ENCODE measurements at places on chromosomes 5 and 9. TPM values are rescaled to one million over a fixed set of nuclear protein-coding genes. Genes with fewer than 3 reads are reported as not detected.
A peak's percentile ranks its signal among the peaks of the same experiment; 100 is the strongest.

GRCh38 chr5:178396796-178397720 lies 164.5 kb upstream of the PHYKPL start:
- H3K36me3 ChIP-seq = no peaks in the 10 kb centered on the region
- peaks cover 4% of the 10 kb centered on the region for H3K4me1 ChIP-seq
- H3K4me3 ChIP-seq = peak overlapping the region; percentile 22
- H3K27ac ChIP-seq = peak overlapping the region; percentile 74
- no peaks in the 10 kb centered on the region for H3K27me3 ChIP-seq
- DNase-seq = peak; percentile 76

- no peaks in the 10 kb centered on the region for H3K36me3 ChIP-seq
- no peak for DNase-seq
- H3K27ac ChIP-seq = no peak overlapping the region
- H3K27me3 ChIP-seq = no peaks in the 10 kb centered on the region
- no peak overlapping the region for H3K4me3 ChIP-seq
Measured at GRCh38 chr9:16450578-16450977, 419.9 kb downstream of the BNC2 start.

GRCh38 chr9:79559495-79560181 lies 12.1 kb upstream of the TLE4 start:
- H3K36me3 ChIP-seq = no peaks in the 10 kb centered on the region
- H3K4me3 ChIP-seq = no peak overlapping the region
- H3K27me3 ChIP-seq = no peaks in the 10 kb centered on the region
- H3K27ac ChIP-seq = no peak overlapping the region
- DNase-seq = no peak

- peaks cover 25% of the 10 kb centered on the region for H3K4me1 ChIP-seq
- H3K27ac ChIP-seq = peak overlapping the region; percentile 88
- H3K27me3 ChIP-seq = no peaks in the 10 kb centered on the region
- H3K36me3 ChIP-seq = peaks cover 19% of the 10 kb centered on the region
- H3K4me3 ChIP-seq = peak overlapping the region; percentile 82
Measured at GRCh38 chr5:90528601-90529193, 687 bp downstream of the LYSMD3 start.

DNA sequence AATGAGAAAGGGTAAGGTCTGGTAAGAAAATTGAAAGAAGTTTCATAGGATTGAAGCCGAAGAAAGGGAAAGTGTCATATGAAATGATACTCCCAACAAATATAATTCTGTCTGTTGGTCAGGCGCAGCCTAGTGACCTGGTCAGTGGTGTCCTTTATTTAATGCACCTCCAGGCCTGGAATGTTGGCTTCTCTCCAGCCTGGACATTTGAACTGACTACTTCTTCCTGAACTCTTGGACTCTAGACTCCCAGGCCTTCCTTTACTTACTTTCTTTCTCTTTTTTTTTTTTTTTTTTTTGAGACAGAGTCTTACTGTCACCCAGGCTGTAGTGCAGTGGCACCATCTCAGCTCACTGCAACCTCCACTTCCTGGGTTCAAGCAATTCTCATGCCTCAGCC lies 1381.5 kb upstream of the WWC1 start:
- H3K36me3 ChIP-seq = no peaks in the 10 kb centered on the region
- H3K27ac ChIP-seq = no peak overlapping the region
- H3K4me3 ChIP-seq = no peak overlapping the region
- no peak for DNase-seq
- H3K27me3 ChIP-seq = no peaks in the 10 kb centered on the region

- H3K27me3 ChIP-seq = no peaks in the 10 kb centered on the region
- H3K4me1 ChIP-seq = no peaks in the 10 kb centered on the region
- DNase-seq = no peak
- no peak overlapping the region for H3K4me3 ChIP-seq
- no peaks in the 10 kb centered on the region for H3K36me3 ChIP-seq
Measured at GRCh38 chr5:50694027-50694590, 27.7 kb downstream of the PARP8 start.

- no peaks in the 10 kb centered on the region for H3K36me3 ChIP-seq
- no peaks in the 10 kb centered on the region for H3K27me3 ChIP-seq
- H3K27ac ChIP-seq = no peak overlapping the region
- no peak for DNase-seq
- H3K4me3 ChIP-seq = no peak overlapping the region
Measured at GRCh38 chr9:72858089-72858912, 94.6 kb downstream of the ALDH1A1 start.

GRCh38 chr9:113403646-113404045 lies 2.6 kb upstream of the ALAD start:
- no peak overlapping the region for H3K4me3 ChIP-seq
- H3K27me3 ChIP-seq = no peaks in the 10 kb centered on the region
- no peak for DNase-seq
- no peak overlapping the region for H3K27ac ChIP-seq
- H3K4me1 ChIP-seq = peaks cover 11% of the 10 kb centered on the region
- peaks cover 18% of the 10 kb centered on the region for H3K36me3 ChIP-seq

GRCh38 chr9:111610845-111611244 lies 11.4 kb upstream of the PTGR1 start:
- no peaks in the 10 kb centered on the region for H3K27me3 ChIP-seq
- DNase-seq = no peak
- H3K27ac ChIP-seq = no peak overlapping the region
- H3K36me3 ChIP-seq = no peaks in the 10 kb centered on the region
- H3K4me3 ChIP-seq = no peak overlapping the region

- no peak for DNase-seq
- no peak overlapping the region for H3K4me3 ChIP-seq
- H3K27ac ChIP-seq = no peak overlapping the region
- H3K4me1 ChIP-seq = no peaks in the 10 kb centered on the region
- H3K36me3 ChIP-seq = no peaks in the 10 kb centered on the region
- H3K27me3 ChIP-seq = no peaks in the 10 kb centered on the region
Measured at GRCh38 chr9:117156771-117157535, 257.9 kb downstream of the ASTN2 start.

- H3K36me3 ChIP-seq = no peaks in the 10 kb centered on the region
- no peaks in the 10 kb centered on the region for H3K4me1 ChIP-seq
- no peak overlapping the region for H3K27ac ChIP-seq
- no peak overlapping the region for H3K4me3 ChIP-seq
Measured at GRCh38 chr5:176514244-176514950, 22.8 kb downstream of the RNF44 start.

GRCh38 chr9:121398374-121398773 lies 28.3 kb upstream of the STOM start:
- peaks cover 4% of the 10 kb centered on the region for H3K4me1 ChIP-seq
- no peak overlapping the region for H3K4me3 ChIP-seq
- no peaks in the 10 kb centered on the region for H3K36me3 ChIP-seq
- no peak overlapping the region for H3K27ac ChIP-seq

GRCh38 chr9:565528-565927 lies 276.0 kb upstream of the DMRT1 start:
- no peaks in the 10 kb centered on the region for H3K36me3 ChIP-seq
- DNase-seq = no peak
- no peak overlapping the region for H3K4me3 ChIP-seq
- H3K4me1 ChIP-seq = no peaks in the 10 kb centered on the region

DNA sequence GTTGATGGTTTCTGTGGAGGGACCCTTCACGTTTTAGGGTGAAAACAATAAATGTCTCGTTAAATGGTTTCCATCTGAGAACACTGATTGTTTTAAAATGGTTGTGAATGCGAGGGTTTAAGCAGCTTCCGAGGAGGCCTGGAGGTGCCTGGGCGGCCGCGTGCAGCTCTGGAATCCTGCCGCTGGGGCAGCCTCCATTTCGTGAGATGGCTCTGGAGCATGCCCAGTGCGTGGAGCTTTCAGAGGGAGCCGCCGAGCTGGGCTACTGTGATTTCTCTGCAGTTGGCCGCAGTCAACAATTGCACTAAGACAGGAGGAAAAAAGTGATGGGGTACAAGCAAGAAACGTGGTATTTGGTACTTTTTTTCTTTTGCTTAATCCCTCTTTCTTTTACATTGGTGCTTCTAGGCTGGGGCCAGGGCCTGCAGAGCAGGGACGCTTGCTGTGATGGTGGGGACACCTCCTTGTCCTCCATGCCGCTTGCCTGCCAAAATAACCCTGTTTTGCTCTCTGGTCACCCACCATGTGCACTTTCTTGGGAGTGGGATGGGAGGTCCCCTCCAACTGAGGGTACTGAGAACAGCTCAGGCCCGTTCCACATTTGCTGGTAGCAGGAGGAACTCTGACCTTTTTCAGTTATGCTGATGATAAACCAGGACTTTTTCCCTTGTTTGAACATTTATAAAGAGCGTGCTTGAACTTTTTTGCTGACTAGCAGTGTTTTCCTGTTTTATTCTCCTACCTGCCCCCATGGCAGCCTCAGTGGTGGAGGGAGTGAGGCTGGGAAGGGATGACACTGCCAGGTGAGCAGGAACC lies 47.1 kb downstream of the EHMT1 start:
- H3K36me3 ChIP-seq = no peaks in the 10 kb centered on the region
- peaks cover 11% of the 10 kb centered on the region for H3K4me1 ChIP-seq
- H3K27ac ChIP-seq = no peak overlapping the region
- no peak overlapping the region for H3K4me3 ChIP-seq

DNA sequence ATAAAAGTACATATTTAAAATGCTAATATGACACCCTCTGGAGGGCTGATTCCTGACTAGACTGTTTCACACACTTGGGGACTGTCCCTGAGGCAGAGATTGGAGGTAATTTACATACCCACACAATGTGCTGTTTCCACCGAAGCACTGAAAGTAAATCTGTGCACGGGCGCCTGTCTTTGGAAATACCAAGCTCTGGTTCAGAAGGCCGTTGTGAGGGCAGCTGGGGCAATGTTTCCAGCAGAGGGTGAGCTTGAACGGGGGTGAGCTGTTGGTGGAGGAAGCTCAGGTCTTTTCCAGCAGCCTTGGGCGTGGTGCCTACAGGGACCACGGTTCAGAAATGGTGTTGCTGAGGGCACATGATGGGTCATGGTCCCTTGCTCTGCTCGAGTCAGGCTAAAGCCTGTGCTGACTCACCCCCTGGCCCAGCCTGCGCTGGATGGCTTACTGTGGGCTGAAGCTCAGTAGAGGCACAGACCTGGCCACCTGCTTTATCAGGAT lies 25.8 kb upstream of the HMCN2 start:
- H3K36me3 ChIP-seq = no peaks in the 10 kb centered on the region
- peaks cover 3% of the 10 kb centered on the region for H3K4me1 ChIP-seq
- H3K27me3 ChIP-seq = no peaks in the 10 kb centered on the region
- H3K4me3 ChIP-seq = no peak overlapping the region
- H3K27ac ChIP-seq = no peak overlapping the region
- DNase-seq = no peak

GRCh38 chr5:38362713-38363112 lies 104.4 kb downstream of the EGFLAM start:
- no peaks in the 10 kb centered on the region for H3K4me1 ChIP-seq
- no peak for DNase-seq
- H3K27ac ChIP-seq = no peak overlapping the region
- no peaks in the 10 kb centered on the region for H3K36me3 ChIP-seq
- peaks cover 3% of the 10 kb centered on the region for H3K27me3 ChIP-seq

DNA sequence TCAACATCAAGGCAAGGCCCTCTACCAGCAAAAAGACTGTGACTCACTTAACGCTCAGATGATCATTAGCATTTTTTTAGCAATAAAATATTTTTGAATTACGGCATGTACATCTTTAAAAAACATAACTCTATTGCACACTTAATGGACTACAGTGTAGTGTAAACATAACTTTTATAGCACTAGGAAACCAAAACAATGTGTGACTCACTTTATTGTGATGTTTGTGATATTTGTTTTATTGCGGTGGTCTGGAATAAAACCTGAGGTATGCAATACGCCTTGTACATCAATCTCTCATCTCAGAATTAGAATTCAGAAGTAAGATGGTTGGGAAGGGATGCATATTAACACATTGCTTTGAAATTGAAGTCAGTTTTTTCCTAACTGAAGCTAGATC lies 106.9 kb upstream of the PTCH1 start:
- no peaks in the 10 kb centered on the region for H3K36me3 ChIP-seq
- H3K4me3 ChIP-seq = no peak overlapping the region
- DNase-seq = no peak
- H3K27me3 ChIP-seq = no peaks in the 10 kb centered on the region
- no peaks in the 10 kb centered on the region for H3K4me1 ChIP-seq

- no peak overlapping the region for H3K27ac ChIP-seq
- no peaks in the 10 kb centered on the region for H3K36me3 ChIP-seq
Measured at GRCh38 chr9:89015336-89015735, 24.1 kb downstream of the S1PR3 start.

IL3 gene
- not detected for total RNA-seq

ZCCHC9 gene
- 28.6 TPM for total RNA-seq

RNF183 gene
- not detected for total RNA-seq

SLC44A1 gene
- total RNA-seq = 9.6 TPM

F2RL2 gene
- not detected for total RNA-seq

MAMDC4 gene
- total RNA-seq = 4.7 TPM

NR5A1 gene
- not detected for total RNA-seq

NPDC1 gene
- 22.9 TPM for total RNA-seq

TESK1 gene
- total RNA-seq = 60.1 TPM

EDIL3 gene
- 0.91 TPM for total RNA-seq
